ENCODE measurements at places on chromosomes 3 and 15. TPM values are rescaled to one million over a fixed set of nuclear protein-coding genes. Genes with fewer than 3 reads are reported as not detected.

Gene DLL4
- total RNA-seq = 0.33 TPM

Gene SKOR1
- 0.09 TPM for total RNA-seq

Gene LYZL4
- total RNA-seq = not detected

Gene TGM5
- total RNA-seq = 0.07 TPM

Gene EOMES
- 7.4 TPM for total RNA-seq

Gene GOLGA8G
- not detected for total RNA-seq
